ENCODE measurements at places on chromosomes 12 and 14.

DNA sequence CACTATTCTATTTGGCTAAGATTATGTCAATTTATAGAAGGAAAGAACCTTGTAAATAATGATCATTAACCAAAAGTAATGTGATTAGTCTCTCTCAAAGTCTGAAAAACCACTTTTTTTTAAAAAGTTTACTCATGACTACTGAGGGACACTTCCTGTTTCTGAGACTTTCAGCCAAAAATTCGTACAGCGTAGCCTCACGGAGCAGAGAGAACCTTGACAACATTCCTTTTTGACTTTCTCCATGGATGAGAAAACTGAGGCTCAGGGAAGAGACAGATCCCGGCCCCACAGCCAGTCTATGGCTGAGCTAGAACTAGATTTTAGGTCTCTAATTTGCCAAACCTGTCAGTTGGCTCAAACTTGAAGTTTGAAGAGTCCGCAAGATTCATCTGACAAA lies 68.2 kb downstream of the DAD1 start:
- no peak for DNase-seq

GRCh38 chr12:47863985-47864384 lies 40.8 kb downstream of the VDR start:
- no peak for DNase-seq

DNA sequence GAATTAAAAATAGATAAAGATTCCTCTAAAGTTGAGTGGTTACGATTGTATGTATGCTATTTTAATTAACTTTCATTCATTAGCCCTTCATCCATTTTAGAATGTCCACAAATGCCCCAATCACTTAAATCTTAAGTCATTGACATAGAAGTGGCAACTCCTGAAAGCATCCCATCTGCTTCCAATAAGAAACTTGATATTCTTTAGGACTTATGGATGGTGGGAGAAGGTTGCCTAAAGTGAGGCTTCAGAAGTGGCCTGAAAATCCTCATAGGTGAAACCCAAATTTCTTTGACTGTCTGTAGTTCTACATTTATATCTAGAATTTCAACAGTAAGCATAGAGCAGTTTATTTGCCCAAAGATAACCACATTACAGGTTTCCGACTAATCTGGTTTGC lies 161.7 kb upstream of the HMGA2 start:
- DNase-seq, result no peak

DNA sequence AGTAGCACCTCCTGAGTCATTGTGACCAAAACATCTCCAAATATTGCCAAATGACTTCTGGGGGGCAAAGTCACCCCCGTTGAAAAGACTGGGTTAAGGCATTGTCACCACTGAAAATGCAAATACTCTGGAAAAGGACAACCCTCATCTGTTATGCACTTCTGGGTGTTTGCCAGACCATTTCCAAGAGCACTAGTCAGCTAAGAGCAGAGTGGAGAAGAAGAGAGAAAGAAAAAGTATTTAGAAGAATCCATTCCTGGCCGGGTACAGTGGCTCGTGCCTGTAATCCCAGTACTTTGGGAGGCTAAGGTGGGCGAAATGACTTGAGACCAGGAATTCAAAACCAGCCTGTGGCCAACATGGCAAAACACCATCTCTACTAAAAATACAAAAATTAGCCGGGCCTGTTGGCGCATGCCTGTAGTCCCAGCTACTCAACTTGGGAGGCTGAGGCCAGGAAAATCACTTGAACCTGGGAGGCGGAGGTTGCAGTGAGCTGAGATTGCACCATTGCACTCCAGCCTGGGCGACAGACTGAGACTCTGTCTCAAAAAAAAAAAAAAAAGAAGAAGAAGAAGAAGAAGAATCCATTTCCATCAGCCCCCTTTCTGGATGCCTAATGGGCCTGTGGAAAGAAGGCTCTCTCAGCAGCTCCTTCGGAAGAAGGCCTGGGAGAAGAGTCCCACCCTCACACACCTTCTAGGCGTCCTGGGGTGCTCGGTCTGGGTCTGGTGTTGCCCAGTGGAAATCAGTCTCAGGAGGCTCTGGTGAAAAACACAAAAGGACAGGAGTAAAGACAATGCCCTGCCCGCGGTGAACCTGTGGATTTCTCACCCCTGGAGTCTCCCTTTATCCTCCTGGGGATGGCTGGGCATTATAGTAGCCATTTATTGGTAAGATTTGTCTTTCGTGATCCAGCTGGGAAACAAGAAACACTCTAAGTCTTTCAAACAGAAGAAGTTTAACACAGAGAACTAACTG lies 3.5 kb upstream of the LTBR start:
- DNase-seq, result no peak

DNA sequence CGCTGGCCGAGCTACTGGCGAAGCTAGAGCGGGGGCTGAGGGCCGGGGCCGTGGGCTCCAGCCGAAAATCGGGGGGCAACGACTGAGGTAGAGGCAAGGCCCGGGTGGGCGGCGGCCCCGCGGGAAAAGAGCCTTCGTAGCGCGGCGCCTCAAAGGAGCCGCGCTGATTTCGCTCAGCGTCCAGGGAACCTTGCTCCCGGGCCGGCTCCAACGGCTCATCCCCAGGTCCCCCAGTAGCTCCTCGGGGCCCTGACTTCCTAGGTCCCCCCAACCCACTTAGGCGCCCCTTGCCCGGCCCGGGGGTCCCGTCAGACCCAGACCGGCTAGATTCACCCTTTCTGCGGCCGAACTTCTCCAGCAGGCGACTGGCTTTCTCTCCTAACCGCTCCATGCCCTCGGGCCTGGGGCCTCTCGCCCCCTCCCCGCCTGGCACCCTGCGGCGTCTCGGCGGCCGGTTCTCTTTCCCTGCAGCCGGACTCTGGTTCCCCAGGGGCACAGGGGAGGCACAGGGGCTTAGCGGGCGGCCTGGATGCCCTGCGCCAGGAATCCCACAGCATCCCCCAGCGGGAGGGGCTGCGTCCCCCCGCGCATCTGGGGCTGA lies 375 bp downstream of the AJUBA start:
- no peak for DNase-seq

- no peak for DNase-seq
Measured at GRCh38 chr12:122838841-122839240, 3.6 kb downstream of the HIP1R start.
